ENCODE measurements at places on chromosomes 13 and 19. TPM values are rescaled to one million over a fixed set of nuclear protein-coding genes. Genes with fewer than 3 reads are reported as not detected.

DNA sequence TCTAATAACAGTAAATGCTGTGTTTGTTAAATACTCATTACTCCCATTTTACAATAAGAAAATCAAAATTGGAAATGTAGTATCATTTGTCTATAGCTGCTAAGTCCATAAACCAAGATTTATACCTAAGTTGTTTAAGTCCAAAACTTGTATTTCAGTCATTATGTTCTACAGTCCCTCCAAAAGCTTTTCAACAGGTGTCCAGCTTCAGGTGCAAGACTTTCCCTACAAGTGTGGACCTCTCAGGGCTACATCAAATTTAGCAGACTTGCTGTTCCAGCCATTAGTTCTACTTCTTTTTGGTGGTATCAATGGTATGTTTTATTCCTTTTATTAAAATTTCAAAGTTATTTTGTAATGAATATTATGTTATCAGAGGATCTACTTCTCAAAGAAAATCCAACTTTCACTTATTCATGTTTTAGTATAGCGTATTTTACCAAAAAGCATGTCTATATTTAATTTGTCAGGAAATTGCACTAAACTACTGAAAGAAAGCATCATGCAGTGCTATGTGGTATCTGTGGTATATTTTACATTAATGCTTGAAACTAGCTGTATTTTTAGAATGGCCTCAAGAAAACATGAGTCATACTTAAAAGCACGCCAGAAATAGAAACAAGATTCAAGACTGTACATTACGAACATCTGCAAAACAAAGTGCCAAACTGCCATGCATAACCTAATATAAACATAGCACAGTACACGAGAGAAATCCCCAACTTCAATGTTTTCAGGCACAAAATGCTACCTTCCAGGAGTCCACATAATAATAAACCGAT is 44.5 kb downstream of the VWA8 start:
- DNase-seq: peak; percentile 76

- no peak for DNase-seq
These were observed 27.4 kb upstream of the ZNF83 start for GRCh38 chr19:52665529-52665928.

- DNase-seq: no peak
These were observed 99.9 kb downstream of the DOCK9 start for GRCh38 chr13:98877936-98878335.

DNA sequence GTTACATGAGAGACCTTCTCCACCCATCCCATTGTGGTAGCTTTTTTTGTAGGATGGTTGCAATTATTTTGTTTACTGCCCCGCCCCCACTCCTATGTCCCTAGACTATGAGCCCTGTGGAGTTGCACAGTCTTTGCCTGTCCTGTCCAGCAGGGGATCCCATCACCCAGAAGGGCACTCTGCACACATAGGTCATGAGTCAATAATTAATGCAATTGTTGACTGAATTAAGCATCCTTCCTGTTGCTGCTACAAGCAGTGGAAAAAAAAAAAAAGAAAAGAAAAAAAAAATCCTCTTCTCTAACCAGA is 14.2 kb downstream of the C19orf81 start:
- DNase-seq: no peak

Gene LRRC63
- not detected for total RNA-seq

- no peak for DNase-seq
These were observed 429.4 kb downstream of the TBC1D4 start for GRCh38 chr13:75052616-75053015.

DNA sequence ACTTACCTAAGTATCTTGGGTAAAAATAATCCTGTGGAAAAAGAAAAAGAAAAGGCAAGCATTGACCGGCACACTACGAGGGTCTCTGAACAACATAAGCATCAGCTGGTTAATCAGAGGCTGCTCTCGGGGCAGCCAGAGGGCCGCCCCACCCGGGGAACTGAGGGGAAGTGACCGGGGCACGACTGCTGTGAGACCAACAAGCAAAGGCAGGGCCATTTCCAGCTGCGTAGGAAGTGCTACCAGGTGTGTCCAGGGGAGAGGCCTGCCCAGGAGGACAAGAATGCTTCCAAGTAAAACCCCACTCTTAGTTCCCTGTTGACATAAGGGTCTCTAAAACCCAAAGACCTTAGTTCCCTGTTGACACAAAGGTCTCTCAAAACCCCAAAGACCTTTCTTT is 15.9 kb downstream of the GAS6 start:
- DNase-seq: no peak

- DNase-seq: peak; percentile 85
These were observed 10.3 kb downstream of the EHD2 start for GRCh38 chr19:47723581-47723940.

- DNase-seq: no peak
These were observed 9.1 kb upstream of the SPACA7 start for GRCh38 chr13:112366907-112367646.

DNA sequence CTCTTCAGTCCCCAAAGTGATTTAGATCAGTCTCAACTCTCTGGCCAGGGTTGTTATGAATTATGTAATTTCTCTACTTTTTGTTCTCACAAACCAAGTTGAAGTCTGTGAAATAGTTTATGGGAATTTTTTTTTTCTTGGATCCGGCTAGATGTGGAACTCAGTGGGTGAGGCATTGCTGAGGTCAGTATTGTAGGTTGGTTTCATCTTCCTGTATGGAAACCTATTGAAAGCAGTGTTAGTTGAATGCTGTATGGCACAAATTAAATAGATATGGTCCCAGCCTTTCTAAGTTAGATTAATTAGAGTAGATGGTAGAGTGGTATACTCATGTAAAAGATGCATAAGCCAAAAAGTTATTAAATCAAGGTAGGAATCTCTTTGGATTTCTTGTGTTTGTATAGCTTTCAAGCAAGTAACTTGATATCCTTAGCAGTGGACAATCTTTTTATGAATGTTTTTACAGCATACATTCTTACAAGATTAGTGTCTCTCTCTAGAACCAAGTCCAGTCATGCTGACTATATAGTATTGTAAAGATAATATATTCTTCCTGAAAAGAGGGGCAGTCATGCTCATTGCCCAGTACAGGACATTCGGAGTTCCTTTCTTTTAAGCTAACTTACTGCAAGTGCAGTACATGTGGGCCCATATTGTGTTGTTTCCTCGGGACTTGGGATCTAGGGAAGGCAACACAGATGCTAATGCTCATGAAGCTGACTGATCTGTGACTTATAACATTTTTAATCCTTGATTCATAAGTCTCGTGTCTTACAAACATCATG is 2541.1 kb downstream of the PCDH9 start:
- no peak for DNase-seq

GRCh38 chr13:40146063-40146462 is 490.6 kb downstream of the COG6 start:
- DNase-seq: no peak

DNA sequence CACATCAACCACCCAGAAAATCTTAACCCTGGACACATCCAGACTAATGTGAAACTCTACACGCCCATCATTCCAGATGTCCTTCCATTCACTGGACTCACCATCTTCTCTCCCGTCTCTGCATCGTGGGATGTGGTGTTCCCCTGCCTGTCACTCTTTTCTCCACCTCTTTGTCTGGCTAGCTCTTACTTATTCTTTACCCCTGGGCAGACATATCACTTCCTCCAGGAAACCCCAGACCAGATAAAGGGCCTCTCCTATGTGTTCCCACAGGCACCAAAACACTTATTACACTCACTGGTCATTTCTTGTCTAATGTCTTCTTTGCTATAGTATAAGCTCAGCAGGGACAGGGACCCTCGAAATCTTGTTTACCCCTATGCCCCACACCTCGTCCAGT is 109.3 kb upstream of the IPO5 start:
- no peak for DNase-seq

Gene TMEM221
- 3.3 TPM for total RNA-seq

Gene SMAD9
- total RNA-seq: 19.5 TPM

GRCh38 chr19:4543842-4544647 is 4.2 kb upstream of the LRG1 start:
- no peak for DNase-seq

- no peak for DNase-seq
These were observed 1692.9 kb upstream of the SLC10A2 start for GRCh38 chr13:104759069-104759468.

DNA sequence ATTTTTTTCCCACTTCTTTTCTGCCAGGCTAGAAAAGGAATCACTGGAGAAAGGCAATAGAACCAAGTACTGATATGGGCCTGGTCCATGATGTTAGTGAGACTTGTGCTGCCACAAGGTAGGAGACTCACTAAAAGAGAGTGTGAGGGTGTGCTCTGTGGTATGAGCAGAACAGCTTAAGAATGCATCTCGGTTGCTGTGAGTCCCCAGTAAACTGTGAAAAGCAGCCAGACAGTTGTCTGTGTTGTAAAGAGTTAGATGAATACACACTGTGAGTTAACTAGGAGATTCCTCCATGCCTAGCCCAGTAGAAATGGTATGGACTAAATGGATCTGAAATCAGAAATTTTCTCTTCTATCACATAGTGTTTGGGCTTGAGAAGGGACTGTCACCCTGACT is 1177.3 kb upstream of the MIR17HG start:
- DNase-seq: no peak

DNA sequence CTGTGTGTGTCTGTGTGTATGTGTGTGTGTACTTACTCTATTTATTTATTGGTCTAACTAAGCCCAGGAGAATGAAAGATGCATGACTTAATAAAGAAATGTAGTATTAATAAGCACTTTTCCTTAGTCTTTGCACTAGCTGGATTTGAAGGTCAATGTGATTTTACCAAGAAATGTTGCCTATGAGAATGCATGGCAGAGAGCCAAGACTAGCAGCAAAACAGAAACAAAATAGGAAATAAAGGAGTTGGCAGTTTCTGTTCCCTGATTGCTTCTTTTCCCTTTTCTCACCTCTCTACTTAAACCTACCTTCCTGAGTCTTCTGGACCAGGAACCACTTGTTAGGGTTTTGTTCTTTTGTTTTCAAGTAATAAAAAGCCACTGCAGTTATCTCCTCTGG is 286.1 kb downstream of the KCTD12 start:
- peak; percentile 32 for DNase-seq

- DNase-seq: peak; percentile 92
These were observed 269.1 kb downstream of the NDFIP2 start for GRCh38 chr13:79749984-79750551.

DNA sequence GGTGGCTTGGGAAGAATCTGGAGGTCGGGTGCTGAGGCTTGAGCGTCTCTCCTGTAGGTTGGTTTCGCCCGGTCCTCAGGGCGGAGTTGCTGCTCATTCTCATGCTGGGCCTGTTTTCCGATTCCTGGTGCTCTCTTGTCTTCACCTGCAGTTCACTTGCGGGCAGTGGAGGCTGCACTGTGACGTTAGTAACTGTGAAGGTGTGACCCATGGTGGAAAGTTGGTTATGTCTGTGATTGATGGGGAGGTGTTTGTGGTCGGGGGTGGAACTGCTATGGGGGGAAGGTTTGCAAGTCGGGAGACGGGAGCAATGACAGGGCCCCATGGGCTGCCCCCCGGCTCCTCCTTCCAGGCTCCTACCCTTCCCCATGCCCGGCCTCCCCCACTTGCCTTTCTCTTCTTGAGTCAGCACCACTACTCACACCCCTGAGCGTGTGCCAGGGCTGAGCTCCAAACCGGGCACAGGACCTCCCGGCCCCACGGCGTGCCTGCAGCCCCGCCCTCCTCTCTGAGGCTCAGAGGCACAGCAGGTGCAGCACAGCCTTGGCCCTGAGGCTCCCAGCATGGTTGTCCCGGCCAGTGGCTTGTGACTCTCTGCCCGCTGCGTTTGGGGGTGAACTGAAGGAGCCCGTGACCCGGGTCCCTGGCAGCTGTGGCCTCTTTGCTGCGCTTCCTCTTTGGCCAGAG is 79.1 kb downstream of the ATP11A start:
- DNase-seq: peak; percentile 49

Gene URAD
- not detected for total RNA-seq

Gene ZNF547
- 4.9 TPM for total RNA-seq

Gene JSRP1
- 67.8 TPM for total RNA-seq

GRCh38 chr13:111909971-111910671 is 156.8 kb upstream of the SOX1 start:
- no peak for DNase-seq

DNA sequence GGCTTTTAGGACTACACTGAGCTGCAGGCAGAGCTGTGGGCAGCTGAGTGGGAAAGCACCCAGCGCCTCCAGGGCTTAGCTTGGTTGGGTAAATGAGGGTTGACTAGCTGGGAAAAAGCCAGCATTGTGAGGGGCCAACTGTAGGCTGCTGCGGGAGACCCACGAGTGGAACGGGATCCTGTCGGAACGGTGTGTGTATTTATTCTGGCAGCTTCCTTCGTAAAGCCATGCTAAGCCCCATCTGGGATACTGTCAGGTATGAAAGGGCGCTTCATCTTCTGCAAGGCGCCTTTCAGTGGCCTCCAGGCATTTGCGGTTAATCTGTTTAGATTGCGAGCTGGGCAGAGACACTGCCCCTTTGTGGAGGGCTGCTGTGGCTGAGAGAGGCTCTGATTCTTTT is 39.5 kb upstream of the CNMD start:
- DNase-seq: peak; percentile 58

- no peak for DNase-seq
These were observed 11.6 kb downstream of the CBARP start for GRCh38 chr19:1226227-1226518.

- no peak for DNase-seq
These were observed 7.1 kb downstream of the SMG9 start for GRCh38 chr19:43747557-43748204.

GRCh38 chr19:35248310-35249145 is at the start of gene LSR:
Gene LSR (plus strand): TSS chr19:35249002. CDS start chr19:35249023, 21 bp downstream.
- peak; percentile 61 for DNase-seq

DNA sequence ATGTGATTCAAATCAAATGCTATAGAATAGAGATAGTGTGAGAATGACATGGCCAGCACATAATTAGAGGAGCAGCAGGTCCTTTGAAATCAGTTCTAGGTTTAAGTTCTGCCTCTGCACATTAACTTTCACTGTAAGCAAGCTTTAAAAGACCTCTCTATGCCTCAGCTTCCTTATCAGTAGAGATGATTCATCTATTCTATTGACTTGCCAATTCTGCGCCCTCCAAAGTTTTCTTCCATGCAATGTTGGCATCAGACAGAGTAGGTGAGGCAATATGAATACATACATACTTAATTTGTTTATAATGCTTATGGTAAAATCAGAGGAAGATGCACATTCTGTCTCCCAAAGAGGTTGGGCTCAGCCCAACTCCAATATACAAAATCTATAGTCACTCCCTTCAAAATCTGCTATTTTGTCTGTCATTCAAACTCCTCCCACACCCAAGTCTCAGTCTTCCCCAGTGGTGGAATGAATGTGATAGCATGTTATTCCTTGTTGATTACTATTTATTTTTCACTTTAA is 525.5 kb downstream of the RFC3 start:
- no peak for DNase-seq

Gene CLDN10
- 17.4 TPM for total RNA-seq

Gene RXFP2
- not detected for total RNA-seq

GRCh38 chr13:35448465-35448864 is 28.0 kb downstream of the MAB21L1 start:
- DNase-seq: no peak

DNA sequence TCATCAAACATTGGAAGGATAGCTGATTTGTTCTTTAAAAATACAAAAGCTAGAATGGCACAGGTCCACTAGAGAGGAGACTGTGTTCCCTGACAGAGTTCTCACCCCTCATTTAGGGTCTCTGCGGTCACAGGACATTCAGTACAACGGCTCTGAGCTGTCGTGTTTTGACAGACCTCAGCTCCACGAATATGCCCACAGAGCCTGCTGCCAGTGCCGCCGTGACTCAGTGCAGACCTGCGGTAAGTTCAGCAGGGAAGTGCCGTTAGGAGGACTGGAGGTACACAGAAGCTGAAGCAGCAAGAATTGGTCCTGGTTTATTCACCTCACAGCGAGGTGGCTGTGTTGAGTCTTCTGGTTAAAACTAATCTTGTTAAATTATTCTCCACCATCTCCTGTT is 90.0 kb downstream of the TNFRSF19 start:
- no peak for DNase-seq

- DNase-seq: no peak
These were observed 24.6 kb upstream of the GARRE1 start for GRCh38 chr19:34229721-34230120.

Gene SAE1
- 90.8 TPM for total RNA-seq
